ENCODE measurements at places on chromosomes 1 and 21.

DNA sequence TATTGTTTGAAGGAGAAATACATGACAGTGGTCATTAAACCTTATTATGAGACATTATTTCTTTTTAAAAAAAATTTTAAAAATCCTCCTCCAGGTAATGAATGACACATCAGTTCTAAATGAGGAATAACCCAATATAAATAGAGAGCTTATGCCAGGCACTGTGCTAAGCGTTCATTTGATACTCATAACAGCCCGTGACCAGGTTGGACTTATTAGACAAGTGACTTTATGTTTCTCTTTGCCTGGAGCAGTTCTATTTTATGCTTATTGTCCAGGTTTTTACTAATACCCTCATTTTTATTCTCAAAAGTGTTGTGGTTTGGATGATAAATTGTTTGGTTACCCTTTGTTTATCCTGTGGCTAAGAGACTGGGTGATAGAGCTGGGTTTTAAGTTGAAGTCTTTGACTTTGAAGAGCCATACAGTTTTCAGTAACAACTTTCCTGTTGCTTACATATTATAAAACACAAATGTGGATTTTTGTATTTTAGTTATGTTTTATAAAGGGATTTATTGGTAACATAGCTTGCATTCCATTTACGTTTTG is 84.2 kb downstream of the RABGAP1L start:
- no peak for DNase-seq

DNA sequence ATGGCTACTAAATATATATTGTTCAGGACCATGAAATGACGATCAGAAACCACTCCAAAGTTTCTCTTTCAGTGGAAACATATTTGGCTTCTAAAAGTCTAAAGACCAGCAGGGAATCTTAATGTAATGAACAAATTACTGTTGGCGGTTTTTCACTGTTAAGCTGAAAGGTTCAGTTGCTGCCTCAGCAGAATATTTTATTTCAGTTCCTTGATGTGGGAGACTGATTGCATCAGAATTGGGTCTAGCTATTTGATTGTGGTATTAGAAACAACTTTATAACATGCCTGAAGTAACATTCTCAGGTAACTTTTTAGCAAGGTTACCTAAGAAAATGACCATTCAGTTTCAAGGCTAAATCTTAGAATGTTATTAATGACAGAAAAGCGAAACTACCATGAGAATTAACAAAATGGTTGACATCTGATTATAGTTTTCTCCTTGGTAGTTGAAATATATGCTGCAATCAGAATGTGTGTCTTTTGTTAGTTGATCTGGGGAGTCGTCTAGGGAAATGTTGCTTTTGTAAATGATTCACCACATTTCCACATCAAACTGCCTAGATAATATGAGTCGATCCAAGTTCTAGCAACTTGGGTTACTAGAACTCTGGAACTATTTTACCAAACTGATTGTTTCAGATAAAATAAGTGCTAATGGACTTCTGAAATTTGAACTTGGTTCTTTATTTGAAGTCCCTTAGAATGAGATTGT is 200.4 kb downstream of the HMCN1 start:
- no peak for DNase-seq

DNA sequence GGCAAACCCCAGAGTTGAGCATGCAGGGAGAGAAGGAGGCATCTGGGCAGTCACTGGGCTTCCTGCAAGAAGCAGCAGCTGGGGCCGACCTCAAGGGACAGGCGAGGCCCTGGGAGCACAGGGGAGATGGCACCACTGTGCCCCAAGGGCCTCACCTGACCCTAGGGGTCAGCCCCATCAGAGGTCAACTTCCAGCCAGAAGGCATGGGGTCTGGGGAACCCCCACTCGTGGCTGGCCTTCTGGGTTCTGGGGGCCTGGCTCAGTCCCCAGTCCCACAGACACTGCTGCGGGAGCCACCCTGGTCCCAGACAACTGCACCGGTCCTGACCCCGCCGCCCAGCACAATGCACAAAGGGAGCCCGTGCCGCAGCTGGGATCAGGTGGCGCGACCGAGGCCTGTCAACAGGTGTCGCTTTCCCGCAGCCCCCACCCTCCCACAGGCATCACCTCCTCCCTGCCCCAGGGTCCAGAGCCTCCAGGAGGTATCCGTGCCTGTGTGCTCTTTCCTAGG is 6.2 kb downstream of the WNT9A start:
- no peak for DNase-seq

- DNase-seq = no peak
Measured at GRCh38 chr21:41537356-41537755, 29.4 kb upstream of the TMPRSS2 start.

DNA sequence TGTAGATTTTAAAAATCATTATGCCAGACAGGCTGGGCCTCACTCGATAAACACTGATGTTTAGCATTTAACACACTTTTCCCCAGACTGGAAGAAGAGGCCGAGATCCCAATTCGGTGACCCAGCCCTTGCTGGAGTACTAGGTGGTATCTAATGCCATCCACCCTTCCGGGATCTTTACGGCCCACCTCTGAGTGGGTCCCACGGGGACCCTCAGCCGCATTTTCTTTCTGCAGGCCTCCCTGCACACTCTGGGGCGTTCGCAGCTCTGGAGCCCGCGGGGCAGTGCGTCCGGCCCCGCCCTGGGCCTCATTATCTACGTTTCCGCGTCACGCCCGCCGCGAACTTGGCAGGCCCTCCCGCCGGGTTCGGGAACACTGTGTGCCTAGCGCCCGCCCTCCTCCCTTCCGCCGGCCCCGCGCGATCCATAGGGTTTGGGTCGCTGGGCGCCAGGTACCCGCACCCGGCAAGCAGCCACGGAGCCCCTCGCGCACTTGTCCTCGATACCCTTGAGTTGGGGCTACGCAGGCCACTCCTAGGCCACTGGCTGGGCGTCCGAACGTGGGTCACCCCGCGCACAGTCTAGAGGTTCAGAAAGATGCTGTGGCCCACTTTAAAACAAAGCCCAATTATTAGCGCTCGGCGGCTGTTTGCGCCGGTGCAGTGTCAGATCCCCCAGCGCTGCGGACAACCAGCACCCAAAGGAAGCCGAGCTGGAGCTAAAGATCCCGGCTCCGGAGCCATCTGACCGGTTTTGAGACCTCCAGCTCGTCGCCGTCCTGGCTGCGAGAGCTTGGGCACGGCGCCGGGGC is 950 bp upstream of the EVA1C start:
- peak; percentile 73 for DNase-seq

- DNase-seq = no peak
Measured at GRCh38 chr1:78672428-78672827, 22.8 kb downstream of the IFI44 start.

GRCh38 chr21:28991861-28992525 is 684 bp downstream of the LTN1 start:
- DNase-seq = no peak

DNA sequence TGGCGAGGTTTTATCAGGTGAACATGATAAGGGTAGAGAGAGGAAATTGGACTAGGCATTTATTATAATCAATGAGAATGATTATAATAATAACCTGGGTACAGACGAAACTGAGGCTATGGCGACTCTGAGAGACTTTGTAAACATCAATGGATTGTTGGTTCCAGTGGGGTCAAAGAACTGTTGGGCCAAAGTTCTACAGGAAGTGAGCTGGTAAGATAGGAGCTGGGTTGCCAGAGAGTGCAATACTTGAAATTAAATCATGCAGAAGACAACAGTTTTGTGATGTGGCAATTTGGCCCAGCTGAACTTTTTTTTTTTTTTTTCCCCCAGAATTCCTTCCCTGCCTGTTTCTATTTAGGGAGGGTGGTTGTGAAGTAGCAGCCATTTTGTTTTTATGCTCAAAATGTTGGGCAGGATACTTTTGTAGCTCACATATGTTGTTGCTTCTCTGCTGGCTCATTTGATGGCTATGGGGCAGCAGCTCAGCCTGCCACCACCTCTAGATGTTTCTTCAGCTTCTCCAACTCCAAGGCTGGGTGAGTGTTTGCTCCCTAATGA is 286.5 kb upstream of the B3GALT2 start:
- DNase-seq = no peak

DNA sequence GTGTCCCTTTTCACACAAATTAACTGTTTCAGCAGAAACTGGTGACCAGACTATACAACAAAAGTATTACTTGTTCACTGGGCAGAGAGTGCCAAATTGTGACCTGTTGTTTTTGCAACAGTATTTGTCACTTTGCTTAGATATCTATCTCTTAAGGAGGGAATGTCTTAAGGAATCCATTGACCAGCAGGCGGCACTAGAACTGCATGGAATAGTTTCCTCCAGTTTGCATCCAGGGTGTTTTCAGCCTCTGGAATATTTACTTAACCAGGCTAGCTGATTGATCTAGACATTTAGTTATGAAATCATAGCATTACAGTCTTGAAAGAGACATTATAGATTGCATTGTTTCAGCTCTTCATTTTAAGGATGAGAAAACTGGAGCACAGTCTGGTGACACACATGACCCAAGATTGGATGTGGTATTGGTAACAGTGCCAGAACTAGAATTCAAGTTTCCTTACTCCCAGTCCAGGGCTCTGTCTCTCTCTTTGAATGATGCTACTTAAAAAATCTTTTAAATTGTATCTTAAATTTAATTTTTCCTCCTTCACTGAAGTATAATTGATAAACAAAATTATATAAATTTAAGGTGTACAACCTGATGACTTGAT is 16.9 kb downstream of the RPTN start:
- DNase-seq = peak; percentile 13

- DNase-seq = no peak
Measured at GRCh38 chr21:31278511-31279130, 65.4 kb downstream of the TIAM1 start.

DNA sequence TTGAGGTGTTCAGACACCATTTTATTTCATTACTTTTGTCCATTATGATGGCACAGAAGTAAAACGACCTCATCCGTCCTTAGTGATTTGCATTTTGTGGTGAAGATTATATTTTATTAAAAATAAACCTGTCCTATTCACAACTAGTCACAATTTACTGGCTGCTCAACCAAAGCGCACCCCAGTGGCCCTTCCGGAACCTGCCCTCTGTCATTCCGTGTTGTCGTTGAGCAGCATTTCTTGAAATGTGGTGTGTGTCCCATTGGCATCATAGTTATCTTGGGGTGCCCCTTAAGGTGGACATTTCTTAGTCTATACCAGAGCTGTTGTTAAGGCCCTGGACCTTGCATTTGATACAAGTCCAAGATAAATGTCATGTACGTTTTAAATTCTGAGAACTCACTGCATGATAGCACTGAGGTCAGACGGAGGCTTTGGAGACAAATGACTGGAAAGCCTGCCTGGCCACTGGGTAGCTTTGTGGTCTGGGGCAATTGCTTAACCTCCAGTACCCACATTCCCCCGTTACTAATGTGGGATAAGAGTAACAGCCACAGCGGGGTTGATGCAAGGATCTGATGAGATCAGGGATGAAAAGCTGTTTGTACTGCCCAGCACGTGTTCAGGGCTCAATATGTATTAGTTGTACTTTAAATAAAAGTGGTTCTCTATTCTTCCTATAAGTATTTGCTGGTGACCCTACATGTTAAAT is 36.2 kb downstream of the BACH1 start:
- DNase-seq = no peak

DNA sequence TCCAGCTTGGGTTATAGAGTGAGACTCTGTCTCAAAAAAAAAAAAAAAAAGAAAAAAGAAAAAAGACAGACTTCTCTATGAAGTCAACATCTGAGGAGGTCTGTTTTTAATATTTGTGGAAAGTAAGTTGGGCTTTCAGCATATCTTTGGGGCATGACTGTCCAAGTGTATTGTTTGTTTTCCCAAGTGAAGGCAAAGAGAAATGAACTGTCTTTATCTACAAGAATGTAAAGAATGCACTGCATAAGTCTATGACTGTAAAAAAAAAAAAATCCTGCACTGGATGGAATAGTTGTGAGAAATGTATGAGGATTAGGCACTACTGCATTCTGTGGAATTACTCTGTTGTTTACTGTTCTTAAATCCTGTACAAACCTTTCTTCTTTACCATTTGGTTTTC is 45.6 kb upstream of the TMEM61 start:
- DNase-seq = no peak

- no peak for DNase-seq
Measured at GRCh38 chr1:65725064-65725463, 67.6 kb upstream of the PDE4B start.

- DNase-seq = no peak
Measured at GRCh38 chr1:167751676-167752075, 29.9 kb downstream of the MPZL1 start.

DNA sequence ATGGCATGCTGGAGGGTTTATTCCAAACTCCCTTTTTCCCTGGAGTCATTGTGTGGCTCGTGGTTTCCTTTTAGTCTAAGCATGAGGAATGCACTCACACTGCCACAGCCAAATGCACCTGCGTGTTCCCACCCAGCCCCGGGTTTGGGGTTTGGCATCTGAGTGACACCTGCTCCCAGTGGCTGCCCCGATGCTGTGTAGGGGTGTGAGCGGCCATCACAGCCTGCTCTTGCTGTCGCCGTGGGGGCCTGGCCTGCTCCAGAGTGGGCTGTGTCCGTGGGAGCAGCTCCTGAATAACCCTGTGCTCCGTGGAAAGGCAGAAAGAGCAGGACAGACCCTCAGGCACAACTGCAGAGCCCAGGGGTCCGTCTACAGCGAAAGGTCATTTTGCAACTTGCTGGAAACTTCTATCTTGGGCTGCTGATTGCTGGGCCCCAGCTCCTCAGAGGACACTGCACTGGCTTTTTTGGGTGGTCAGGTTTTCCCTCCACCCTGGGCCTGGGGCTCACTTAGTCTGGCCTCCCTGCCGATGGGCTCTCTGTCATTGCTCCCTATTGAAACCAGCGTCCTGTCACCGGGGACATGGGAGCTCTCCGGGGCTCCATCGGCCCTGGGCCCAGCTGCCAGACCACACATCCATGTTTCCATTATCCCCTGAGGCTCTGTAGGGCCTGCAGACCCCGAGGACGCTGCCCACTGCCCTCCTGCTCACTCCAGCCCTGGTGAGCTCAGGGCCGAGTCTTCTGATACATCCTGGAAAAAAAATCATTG is 74.1 kb downstream of the AJAP1 start:
- DNase-seq = no peak

GRCh38 chr1:201501144-201501543 is 5.8 kb downstream of the CSRP1 start:
- no peak for DNase-seq

GRCh38 chr21:46634966-46635323 is 529 bp upstream of the PRMT2 start:
- DNase-seq = peak; percentile 60

- no peak for DNase-seq
Measured at GRCh38 chr1:20626524-20626923, 6.7 kb upstream of the PINK1 start.

DNA sequence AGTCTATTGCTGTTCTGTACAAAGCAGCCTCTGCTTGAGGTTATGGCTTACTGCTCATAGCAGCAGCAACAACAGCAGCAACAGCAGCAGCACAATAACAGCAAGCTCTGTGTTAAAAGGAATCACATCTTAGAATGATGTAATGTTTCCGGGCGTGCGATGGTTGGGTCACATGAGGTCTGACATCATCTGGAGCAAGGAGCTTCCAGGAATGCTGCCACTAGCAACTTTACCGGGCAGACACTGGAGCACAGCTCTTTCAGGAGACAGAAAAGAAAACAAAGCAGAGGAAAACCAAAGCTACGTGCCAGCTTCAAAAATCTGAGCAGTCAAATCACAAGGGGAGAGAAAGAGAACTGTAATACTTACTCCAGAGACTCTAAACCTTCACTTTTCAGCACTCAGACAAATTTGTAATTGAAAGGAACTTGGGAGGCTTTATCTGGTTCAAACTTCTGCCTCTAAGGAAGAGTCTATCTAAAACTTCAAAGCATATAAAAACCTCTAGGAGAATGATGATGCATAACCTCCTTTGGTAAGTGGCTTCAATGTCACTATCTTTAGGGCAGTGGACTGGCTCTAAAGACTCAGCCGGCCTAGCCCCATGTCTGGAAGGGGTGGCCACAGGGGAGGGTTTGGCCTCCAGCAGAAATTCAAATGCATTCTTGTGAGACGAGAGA is 28.3 kb upstream of the RAB3GAP2 start:
- peak; percentile 48 for DNase-seq
